GM13976 (cell line): ENCODE measurements at places on chromosomes 16 and 17.

- no peak for DNase-seq
Measured at GRCh38 chr17:13492737-13493122, 109.0 kb downstream of the HS3ST3A1 start.

DNA sequence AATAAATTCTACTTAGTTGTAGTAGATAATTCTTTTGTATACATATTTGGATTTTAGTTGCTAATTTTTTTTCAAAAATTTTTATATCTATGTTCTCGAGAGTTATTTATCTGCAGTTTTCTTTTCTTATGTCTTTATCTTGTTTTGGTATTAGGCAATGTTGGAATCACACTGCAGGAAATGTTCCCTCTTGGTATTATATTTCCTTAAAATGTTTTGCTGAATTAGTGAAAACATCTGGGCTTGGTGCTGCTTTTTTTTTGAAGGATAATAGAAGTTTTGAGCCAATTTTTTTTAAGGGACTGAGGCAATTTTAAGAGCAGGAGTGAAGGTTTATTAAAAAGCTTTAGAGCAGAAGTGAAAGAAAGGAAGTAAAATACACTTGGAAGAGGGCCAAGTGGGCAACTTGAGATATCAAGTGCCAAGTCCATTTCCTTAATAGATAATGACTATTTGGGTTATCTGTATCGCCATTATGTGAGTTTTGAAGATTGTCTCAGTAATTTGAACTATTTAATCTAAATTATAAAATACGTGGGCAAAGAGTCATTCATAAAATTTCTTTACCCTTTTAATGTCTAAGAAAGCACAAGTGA, 1390.1 kb upstream of the CDH8 start:
- DNase-seq: no peak

GRCh38 chr17:47878203-47879027, 17.6 kb upstream of the SP2 start:
- no peak for DNase-seq

DNA sequence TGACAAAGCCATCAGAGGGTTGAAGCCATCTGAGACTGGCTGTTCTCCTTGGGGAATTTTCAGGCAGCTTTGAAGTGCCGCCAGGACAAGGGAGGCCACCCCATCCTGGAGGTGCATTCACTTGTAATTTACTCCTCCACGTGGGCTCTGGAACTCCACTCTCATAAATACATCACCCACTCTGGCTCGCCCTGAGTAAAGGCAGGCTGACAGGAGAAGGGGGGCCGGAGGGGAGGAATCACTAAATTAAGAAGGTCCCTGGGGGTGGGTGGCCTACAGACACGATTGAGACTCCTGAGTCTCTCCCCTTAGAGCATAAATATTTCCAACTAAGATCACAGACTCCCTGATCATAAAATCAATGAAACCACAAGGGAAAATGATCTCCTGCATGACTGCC, 56.3 kb upstream of the HNF1B start:
- no peak for DNase-seq

DNA sequence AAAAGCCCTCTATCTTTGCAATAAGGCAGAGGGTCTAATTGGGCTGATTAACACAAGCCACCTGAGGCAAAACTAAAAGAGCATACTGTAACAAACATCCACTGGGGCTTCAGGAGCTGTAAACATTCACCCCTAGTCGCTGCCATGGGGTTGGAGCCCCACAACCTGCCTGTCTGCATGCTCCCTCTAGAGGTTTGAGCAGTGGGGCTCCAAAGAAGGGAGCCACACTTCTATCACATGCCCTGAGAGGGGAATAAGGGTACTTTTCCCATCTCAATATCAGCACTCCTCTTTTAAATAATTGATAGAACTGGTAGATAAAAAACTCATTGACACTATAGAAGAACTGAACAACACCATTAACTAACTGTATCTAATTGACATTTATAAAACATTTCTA, 130.1 kb upstream of the COX10 start:
- DNase-seq: no peak

DNA sequence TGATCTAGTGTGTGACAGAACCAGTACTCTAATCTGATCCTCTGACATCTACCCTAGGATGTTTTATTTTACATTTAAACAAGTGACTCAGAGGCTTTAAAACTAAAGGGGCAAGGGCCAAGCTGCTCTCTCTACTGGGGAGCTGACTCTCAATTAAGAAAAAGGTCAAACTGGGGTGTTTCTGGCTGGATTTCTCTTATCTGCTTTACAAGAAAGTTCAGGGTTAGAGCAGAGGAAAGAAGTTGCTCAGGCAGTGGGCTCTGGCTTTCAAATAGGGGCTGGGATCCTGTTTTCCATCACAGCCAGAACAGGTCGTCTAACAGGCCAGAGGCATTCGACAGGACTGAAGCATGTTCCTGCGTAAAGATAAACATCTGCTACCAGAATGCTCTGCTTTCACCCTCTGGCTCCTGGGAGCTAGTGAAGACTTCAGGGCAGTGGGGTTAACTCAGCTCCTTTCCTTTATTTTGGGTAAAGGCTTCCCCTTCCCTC, 8.5 kb downstream of the MMP28 start:
- no peak for DNase-seq

DNA sequence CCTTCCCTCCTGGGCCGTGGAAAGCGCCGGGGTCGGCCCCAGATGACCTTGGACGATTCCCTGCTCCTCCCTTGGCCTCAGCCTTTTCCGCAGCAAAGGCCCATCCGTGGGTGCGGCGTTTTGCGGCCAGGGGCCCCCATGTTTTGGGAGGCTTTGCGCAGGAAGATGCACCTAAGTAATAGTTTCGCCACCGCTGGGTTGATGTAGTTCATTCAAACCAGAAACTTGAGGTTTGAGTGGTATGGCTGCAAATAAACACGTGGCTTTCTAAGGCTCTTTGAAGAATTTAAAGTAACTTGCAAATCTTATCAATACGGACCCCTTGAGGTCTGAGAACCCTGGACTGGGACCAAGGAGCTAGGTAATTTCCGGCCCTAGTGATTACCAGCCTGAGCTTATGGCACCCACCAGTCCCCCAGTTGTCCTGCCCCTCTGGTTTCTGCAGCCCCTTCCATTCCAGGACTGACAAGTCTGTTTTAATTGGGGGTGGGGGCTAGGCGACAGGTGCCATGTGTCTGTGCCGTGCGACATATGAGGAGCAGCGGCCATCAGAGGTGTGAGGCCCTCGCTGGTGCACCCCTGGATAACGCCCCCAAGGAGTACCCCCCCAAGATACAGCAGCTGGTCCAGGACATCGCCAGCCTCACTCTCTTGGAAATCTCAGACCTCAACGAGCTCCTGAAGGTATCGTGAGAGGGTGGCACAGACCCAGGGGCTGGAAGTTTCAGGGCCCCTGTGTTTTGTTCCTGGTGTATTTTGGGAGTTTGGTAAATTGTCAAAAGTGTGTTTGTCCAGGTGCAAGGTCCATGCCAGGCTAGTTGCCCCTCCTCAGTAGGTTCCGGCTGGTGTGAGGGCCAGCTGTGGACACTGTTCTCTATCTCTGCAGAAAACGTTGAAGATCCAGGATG, 834 bp downstream of the MRPL12 start:
- no peak for DNase-seq

- no peak for DNase-seq
Measured at GRCh38 chr16:89172171-89172527, 601 bp downstream of the CDH15 start.

GRCh38 chr17:77748436-77748835, 210.1 kb upstream of the TNRC6C start:
- no peak for DNase-seq

GRCh38 chr16:58654560-58655214, 25.1 kb upstream of the CNOT1 start:
- no peak for DNase-seq

- no peak for DNase-seq
Measured at GRCh38 chr16:57125376-57125775, 33.0 kb downstream of the CPNE2 start.

- DNase-seq: no peak
Measured at GRCh38 chr17:49224198-49224996, 6.2 kb downstream of the PHOSPHO1 start.

DNA sequence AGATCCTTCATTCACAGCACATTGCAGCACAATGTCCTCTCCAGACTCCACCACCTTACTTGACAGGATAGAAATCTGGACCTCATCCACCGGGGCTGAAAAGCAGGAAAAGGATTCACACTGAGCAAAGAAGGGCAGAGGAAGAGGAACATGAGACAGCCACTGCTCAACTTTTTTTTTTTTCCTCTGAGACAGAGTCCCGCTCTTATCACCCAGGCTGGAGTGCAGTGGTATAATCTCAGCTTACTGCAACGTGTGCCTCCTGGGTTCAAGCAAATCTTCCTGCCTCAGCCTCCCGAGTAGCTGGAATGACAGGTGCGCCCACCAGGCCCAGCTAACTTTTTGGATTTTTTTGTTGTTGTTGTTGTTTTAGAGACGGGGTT, 34.4 kb downstream of the PECAM1 start:
- DNase-seq: no peak

DNA sequence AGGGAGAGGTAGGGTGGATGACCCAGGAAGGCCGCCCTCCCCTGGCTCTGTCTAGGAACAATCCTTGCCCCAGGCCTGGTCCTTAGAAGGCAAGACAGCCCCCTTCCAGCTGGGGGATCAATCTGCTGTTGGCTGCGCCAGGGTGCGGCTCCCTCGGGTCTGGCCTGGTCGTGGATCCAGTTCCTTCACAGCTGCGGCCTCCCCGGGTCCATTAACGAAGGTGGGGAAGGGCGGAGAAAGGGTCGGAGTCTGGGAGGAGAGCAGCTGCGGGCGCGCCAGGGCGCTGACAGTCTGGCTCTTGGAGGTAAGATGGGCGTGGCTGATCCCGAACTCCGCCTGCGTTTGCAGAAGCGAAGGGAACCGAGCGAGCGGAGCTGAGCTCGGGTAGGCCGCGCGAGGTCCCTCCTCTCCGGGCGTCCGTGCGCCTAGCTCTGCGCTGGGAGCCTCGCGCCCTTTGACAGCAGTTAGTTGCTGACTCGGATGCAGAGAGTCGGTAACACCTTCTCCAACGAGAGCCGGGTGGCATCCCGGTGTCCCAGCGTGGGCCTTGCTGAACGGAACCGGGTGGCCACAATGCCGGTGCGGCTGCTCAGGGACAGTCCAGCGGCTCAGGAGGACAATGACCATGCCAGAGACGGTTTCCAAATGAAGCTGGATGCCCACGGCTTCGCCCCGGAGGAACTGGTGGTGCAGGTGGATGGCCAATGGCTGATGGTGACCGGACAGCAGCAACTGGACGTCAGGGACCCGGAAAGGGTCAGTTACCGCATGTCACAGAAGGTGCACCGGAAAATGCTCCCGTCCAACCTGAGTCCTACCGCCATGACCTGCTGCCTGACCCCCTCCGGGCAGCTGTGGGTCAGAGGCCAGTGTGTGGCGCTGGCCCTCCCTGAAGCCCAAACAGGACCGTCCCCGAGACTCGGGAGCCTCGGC, at the start of gene HSPB9:
HSPB9 (plus strand) TSS at position 434 of the 933 bp plus-strand sequence; CDS start at position 481, 47 bp downstream.
- DNase-seq: no peak

DNA sequence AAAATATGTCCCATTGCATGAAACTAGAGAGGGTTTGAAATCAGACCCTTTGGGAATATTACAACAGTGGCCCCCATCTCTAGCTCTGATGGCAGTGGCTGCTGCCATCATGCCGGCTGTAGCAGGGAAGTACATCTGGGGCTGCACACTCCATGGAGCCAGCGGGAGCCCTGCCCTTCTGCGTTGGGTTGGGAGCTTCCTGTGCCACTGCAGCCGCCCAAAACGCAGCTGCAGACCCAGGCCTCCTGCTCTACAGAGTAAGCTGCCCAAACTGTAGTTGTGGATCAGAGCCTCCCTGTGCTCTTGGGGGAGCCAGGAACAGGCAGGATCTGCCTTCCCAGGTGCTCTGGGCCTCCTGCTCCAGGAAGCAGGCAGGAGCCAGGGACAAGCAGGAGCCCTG, 450.0 kb downstream of the HS3ST3B1 start:
- DNase-seq: no peak

DNA sequence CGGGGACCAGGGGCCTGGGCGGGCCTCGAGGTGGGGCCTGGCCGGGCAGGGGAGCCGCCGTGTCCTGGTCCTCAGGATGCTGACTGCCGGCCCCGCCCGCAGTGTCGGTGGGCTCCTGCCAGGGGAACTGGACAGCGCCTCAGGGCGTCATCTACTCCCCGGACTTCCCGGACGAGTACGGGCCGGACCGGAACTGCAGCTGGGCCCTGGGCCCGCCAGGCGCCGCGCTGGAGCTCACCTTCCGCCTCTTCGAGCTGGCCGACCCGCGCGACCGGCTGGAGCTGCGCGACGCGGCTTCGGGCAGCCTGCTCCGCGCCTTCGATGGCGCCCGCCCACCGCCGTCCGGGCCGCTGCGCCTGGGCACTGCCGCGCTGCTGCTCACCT, 2.3 kb upstream of the PAQR4 start:
- DNase-seq: no peak

DNA sequence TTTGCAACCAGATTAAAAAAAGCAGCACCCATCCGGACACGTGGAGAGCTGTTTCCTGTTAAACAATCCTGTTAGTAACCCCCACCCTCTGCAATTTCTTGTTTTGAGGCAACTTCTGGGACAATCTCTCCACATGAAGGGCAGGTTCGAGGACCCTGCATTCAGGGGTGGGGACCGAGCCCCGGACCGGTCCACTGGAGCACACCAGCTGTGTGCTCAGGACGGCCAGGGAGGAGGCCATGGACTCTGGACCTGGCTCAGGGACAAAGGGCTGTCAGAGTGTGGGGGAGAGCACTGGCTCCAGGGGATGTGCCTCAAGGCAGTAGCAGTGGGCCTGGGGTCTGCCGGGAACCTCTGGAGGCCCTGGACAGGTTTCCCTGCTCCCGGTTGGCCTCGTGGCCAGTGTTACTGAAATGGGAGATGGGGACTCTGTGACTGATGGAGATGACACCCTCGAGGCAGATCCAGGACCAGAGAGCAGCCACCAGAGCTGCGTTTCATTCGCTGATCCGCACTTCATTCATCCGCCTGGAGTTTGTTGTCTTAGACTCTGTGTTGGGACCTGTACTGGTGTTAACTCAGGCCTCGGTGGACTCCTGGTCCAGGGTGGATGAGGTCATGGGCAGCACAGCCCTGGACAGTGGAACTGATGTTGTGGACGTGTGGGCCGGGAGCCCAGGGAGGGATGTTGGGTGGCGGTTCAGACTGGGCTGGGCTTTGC, 2.9 kb upstream of the CPNE7 start:
- DNase-seq: no peak

- peak; percentile 62 for DNase-seq
Measured at GRCh38 chr17:79019632-79020584, 4.1 kb upstream of the C1QTNF1 start.
